Activated CD4-positive, alpha-beta T cell treated with anti-CD3 and anti-CD28 coated beads, Interleukin-10, Interleukin-2, amounts not matched to agents 100 ng/mL and 50 ng/mL, durations not matched to agents 16 hours and 8 hours (primary cell): ENCODE measurements at places on chromosomes 6 and 20.
A peak's percentile ranks its signal among the peaks of the same experiment; 100 is the strongest.

DNA sequence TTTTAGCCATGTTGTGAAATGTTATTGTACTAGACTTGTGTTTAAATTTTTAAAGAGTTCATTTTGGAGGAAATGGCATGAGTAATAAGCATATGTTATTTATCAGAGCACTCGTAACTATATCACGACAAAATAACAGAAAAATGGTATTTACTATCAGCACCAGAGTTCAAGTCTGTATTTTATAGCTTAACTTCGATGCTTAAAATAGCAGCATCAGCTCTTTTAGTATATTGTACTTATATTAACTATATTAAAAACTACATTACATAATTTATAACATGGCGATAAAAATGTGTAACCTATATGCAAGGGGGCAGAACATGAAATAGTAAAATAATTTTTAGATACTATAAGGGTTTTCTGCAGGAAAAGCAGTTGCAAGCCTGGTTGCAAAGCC is 52.9 kb downstream of the ABRACL start:
- no peak for DNase-seq

GRCh38 chr6:107064579-107065065 is 36.6 kb downstream of the MTRES1 start:
- peak; percentile 77 for DNase-seq

DNA sequence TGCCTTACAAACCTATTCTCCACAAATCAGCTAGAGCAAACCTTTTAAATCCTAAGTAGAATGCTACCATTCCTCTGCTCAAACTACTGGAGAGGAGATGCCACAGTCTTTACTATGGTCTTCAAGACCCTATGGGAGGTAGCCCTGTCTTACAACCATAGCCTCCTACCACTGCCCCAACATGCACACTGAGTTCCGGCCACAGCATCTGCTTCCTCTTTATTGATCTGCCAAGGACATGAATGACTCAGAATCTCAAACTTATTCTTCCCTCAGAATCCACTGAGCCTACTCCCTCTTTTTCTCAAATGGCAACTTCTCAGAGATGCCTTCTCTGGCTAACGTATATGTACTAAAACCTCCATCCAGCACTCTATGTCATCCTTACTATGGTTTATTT is 12.2 kb upstream of the ANKEF1 start:
- DNase-seq, result no peak

DNA sequence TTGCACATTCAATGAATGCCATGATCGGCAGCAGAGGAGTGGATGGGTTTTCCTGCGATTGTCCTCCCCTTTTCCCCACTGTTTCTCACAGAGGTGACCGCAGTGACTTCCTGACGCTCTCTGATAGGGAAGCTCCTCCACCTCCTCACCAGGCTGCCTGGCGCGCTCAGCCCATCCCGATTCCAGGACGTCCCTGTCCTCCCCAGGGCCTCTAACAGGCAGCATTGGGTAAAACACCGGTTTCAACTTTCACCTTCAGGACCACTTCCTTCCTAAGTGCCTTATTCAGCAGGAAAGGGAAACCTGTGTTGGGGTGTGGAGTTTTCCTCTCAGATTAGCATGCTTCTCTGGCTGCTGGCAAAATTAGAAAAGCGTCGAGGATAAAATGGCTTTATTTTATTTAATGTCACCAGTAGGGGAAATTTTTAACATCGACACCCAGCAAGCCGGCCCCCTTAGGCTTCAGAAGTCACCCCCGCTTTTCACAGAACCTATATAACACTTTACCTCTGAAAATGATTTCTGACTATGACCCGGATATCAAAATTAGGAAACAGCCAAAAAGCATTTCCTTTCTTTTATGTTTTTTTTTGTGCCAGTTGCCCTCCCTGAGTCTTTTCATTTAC is 570.4 kb upstream of the GJE1 start:
- peak; percentile 2 for DNase-seq

- no peak for DNase-seq
Observed at GRCh38 chr20:60269573-60270162, 311.4 kb downstream of the CDH26 start.

GRCh38 chr20:9360431-9360830 is 154.0 kb upstream of the LAMP5 start:
- no peak for DNase-seq

- no peak for DNase-seq
Observed at GRCh38 chr6:107390685-107391435, 68.5 kb downstream of the PDSS2 start.

- no peak for DNase-seq
Observed at GRCh38 chr6:150267686-150268561, 100.9 kb upstream of the IYD start.
